ENCODE measurements at places on chromosomes 6 and 20.

DNA sequence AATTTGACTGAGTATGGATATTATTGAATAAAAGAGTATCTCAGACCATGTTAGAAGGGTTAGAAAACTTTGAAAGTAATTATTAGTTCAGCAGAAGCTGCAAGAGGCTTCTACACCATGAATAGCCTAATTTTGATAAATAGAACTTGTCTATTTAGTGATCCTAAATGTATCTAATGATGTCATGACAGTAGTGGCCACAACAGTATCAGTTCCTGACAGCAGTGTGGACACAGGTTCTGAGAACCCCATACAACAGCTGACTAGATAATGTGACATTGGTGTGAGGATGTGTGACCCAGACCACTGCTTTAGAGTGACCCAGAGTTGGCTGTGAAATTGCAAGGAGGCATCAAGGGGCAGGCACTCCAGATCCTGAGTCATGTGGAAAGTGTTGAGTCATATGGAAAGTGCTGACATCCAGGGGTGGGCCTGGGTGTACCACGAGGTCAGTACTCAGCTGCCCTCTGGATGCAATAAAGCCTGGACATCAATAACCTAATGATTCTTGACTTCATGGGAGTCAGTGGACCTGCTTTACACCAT lies 754.7 kb downstream of the DHX35 start:
- peak; percentile 19 for DNase-seq

DNA sequence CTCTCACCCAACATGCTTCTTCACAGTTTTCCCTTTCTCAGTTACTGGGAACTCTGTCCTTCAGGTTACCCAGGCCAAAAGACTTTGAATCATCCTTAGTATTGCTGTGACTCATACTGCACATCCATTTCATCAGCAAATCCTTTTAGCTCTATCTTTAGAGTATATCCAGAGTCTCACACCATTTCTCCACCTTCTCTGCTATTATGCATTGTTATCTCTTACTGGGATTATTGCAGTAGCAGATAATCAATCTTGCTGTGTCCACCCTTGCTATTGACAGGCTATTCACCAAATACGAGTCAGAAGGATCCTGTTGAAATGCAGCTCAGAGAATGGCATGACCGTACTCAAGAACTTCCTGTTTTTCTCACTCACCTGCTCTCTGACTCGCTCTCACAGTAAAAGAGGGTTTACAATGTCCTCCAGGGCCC lies 57.3 kb downstream of the BCKDHB start:
- DNase-seq: peak; percentile 71

DNA sequence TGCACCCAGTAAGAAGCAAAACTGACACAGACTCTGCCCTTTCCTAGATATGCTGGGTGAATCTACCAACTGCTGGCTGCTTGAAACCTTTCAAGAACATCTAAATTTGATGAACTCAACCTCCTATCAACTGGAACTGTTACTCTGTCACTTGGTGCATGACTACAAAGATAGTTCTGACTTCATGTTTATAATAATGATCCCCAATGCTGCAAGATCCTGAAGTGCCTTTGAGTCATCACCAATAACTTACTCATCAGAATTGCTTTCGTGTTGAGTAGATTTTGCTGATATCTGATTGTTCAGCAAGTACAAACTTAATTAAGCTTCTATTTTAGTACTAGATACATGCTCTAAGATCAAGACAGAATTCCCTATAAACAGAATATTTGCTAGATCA lies 100.2 kb upstream of the ARMC2 start:
- DNase-seq: no peak

GRCh38 chr6:54813892-54814291 lies 32.7 kb upstream of the FAM83B start:
- no peak for DNase-seq

DNA sequence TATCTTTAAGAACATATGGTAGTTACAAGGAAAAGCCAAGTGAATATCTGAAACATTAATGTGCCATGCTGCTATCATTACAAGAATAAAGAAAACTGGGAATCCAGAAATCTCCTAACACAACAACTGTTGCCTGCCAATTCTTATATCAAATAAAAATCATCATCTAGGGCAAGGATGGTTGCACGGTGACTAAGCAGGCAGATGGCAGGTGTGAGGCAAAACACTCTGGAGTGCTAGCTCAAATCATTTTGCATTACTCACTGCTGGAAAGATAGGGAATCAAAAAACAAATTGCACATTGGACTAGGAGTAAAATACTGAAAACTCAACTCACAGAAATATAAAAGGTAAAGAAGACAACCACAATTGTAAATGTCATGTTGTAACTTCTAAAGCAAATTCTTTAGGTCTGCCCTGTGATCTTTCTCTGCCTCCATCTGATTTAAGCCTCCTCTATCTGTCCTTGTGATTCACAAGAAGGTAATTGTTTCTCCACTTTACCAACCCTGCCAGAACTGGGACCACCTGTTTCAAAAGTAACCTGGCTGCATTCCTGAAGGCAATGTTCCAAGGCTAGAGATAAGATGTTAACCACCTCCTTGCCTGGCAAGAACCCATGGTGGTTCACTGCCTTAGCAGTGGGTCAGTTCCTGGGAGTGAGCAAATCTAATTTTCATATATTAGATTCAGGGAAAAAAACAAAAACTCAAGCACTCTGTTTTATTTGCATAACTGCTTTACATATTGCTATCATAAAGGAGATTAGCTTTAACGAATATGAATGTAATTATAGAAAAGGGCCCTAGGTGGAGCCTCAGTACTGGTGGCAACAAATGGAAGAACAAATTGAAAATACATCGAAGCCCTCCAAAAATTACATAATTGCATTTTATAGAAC lies 33.1 kb upstream of the LCA5 start:
- DNase-seq: peak; percentile 35

- DNase-seq: no peak
Measured at GRCh38 chr6:25318589-25318988, 39.4 kb downstream of the CARMIL1 start.

DNA sequence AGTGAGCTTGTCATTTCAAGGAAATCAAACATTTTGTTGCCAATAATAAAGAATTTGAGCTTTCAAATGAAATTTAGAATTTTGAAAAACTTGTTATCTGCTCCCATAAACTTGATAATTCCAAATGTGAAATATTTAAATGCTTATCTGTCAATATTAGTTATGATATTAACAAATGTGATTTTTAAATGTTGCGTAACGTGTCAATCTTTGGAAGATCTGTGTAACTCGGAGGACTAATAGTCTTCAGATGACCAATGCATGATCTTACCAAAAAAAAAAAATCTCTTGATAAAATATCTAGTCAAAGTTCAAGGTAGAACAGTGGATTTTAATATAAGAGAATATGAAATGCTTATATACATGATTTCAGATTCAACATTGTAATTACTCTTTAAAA lies 274.5 kb upstream of the HSF2 start:
- no peak for DNase-seq

DNA sequence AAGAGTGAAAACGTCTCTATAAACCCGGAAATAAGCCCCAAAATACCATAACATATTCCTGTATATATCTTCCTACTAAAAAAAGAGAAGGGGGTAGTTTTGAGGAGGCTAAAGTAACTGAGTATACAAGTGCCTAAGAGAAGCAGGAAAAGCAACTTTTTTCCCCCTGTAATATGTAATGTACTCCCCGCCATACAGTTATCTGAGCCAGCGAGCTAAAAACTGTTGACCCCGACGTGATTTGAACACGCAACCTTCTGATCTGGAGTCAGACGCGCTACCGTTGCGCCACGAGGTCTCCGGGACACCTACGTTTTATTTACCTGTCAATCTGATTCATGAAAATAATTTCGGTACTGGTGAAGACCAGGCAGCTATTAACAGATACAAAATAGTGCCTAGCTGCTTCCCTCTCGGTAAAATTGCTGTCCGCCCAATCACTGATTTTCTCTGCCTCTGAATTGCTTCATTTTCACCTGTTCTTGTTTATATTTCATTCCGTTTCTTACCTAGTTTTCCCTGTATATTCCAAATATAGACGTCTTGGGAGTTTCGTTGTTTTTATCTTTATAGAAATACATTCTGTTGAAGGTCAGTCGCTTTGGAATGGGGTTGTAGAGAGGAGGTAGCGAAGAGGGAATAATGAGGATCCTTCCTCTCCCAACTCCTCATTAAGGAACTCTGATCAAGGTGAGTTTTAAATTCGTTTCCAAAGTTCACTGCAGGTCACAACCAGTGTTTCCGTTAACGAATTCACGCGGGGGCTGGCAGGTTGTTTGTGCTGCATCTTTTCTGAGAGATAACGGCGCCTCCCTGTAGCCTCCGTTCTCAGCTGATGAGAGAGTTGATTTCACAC lies 33.6 kb upstream of the BTN3A2 start:
- no peak for DNase-seq

- DNase-seq: peak; percentile 31
Measured at GRCh38 chr6:2522521-2522920, 228.2 kb downstream of the MYLK4 start.

GRCh38 chr6:133277228-133277899 lies 36.2 kb downstream of the EYA4 start:
- DNase-seq: no peak

GRCh38 chr6:15915508-15916178 lies 213.2 kb upstream of the MYLIP start:
- DNase-seq: no peak

Data from AG08395 (cell line).